ENCODE measurements at places on chromosomes 2 and 18.
A peak's percentile ranks its signal among the peaks of the same experiment; 100 is the strongest.

DNA sequence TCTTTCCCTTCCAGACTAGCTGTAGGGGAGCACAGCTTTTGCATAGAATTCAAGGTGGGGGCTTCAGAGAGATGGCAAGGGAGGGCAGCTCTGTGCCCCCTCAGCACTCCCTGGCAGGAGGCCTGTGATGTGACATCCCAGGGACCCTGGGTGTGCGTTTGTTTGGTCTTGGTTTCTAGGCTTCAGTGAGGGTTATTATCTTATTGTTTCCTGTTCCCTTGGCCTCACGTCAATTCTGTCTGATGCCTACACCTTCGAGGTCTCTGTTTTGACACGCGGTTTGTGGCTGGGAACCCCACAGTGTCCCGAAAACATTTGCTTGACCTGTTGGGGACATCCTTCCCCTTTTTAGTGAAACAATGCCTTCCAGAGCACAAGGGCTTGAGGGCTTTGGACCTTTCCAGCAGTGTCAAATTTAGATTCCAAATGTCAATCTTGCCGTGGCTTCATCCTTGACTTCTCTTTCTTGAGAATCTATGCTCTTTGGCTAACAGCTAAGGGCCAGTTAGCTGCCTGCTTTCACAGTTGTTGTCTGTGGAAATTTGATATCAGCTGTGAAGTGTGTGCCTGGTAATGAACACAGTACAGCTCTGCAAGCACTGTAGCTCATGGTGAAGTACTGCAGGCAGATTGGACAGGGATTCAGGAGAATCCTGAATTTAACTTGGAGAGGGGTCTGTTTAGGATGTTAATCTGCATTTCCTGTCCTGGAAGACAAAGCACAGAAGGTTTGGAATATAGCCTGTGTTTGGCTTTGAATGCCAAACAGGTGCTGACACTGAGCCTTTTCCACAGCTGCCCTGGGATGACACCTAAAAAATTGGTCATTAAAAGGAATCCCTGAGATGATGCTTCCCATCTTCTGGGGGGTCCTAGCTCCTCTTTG lies 108.2 kb upstream of the CXCR4 start:
- no peak for DNase-seq

DNA sequence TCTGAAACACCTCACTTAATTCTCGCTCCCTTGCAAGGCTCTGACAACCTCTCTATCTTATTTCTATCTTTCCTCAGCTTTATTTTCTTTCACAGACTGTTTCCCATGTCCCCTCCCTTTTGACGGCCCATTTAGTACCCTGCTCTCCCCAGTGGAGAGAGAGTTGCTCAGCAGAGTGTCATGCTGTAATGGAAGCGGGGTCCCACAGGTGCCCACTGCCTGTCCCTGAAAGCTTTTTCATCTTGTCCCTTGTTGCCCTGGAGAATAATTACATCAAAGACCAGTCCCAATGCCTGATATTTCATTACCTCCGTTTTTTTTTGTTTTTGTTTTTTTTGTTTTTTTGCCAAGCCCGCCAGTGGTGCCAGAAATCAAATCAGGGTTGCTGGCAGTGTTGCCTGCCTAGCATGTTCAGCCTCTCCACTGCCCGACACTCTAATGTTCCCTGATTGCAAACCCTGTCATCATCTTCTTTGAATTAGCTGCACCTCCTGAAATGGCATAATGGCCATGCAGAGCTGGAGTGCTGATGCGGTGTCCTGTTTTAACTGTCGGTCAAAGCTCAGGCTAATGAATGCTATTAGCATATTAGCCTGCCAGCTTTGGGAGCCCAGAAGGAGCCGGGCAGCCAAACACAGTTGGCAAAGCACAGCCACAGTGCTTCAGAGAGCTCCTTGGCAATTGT lies 71.2 kb upstream of the CAVIN2 start:
- no peak for DNase-seq

DNA sequence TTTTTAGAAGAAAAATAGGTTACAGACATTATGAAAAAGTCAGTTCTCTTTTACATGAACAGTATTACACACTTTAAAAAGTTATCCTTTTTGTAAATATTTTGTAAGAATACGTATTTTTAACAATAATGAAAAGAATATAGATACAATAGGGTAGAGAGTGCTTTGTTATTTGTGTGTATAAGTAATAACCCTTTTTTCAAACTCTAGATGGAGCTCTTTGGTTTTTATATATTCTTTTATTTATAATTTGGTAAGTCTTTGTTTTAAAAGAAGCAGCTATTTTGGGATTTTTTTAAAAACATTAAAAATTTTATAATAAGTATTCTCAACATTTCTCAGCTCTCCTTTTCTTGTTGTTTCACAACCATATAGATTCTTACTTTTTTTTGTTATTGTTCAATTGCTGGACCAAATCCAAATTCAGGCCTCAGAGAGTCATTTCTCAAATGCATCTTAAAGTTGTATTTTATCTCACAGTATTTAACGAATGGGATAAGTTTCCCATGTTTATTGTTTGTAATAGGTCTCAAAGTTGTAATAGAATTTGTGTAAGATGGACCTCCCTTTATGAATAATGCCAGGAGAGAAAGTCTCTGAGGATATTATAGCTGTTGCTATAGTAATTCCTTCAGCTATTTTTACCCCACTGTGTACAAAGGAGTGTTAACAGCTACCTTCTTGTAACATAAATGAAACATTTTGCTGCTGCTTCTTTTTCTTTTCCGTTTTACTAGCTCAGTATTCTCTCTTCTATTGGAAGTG lies 46.4 kb downstream of the ACYP2 start:
- DNase-seq = no peak

DNA sequence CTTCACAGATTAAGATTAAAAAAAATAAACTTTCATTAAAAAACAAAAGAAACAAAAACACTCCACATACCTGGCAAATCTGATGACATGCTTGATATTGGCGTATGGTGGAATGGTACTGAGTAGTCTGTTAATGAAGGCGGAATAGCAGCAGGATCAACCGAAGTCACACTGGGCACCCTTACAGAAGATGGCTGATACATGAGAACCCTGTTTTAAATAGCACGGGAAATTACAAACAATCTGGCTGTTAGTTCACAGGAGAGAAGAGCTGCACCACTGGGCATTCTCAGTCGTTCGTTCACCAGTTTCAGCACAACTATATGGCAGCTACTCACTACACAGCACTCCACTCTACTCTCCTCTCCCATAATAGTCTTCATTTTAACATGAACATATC lies 64.0 kb upstream of the ST8SIA5 start:
- DNase-seq = no peak

DNA sequence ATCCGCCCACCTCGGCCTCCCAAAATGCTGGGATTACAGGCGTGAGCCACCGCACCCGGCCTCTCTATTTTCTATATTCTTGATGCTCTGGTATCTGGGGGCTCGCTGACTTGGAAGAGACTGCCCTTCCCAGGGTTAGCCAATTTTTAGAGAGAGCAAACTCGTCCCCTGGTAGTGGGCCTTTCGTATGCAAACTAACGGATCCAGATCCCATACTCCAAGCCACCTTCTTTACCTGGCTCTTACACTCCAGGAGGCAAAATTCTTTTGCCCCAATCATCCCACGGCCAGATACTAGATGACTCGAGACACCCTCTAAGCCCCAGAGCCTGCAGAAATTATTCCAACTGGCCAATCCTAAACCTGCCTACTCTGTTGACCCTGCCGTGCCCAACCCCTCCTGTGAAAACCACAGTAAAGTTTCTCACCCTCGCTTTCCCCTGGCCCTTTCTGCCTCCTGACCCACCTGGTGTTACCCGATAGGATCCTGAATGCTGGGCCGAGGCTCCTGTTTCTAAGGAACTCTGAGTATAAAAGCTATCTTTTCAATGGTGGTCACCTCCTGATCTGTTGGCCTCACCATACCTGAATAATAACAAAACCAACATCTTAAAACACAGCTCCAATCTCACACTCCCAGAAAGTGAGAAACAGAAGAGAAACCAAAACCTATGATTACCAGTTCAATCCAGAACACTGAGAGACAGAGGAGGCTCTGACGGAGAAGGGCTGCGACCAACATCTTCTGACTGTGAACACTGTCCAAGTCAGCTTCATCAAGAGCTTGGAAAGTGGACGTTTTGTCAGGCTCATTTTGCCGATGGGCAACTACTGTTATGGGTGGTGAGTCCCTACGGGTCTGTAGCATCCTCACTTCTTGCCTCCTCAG lies 57.6 kb upstream of the ZNF532 start:
- no peak for DNase-seq

DNA sequence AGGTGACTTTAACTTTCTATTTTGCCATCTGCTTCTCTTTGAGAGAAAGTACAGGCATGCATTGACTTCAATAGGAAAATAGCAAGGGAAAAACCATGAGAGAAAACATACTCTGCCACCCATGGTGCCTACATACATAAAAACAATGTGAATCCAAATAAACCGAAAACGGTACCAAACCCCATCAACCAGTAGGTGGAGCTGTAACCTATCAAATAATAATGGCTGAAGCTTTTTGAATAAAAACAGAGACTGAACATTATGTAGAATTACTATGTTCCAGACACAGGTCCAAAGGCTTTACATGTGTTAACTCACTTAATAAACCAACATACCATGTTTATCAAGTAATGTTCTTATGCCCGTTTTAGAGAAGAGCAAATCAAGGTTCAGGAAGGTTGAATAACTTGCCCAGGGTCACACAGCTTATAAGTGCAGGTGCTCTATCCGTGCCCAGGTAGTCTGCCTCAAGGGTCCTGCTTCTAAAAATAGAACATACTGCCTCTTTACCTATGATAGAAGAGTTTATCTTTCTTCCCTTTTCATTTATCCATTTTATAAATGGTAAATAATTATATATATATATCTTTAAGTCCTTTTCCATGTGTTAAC lies 293.9 kb upstream of the SYT4 start:
- peak; percentile 15 for DNase-seq

GRCh38 chr2:70596739-70597138 lies 43.1 kb upstream of the TGFA start:
- DNase-seq = peak; percentile 43

GRCh38 chr18:14092625-14093306 lies 39.5 kb downstream of the ZNF519 start:
- peak; percentile 7 for DNase-seq

DNA sequence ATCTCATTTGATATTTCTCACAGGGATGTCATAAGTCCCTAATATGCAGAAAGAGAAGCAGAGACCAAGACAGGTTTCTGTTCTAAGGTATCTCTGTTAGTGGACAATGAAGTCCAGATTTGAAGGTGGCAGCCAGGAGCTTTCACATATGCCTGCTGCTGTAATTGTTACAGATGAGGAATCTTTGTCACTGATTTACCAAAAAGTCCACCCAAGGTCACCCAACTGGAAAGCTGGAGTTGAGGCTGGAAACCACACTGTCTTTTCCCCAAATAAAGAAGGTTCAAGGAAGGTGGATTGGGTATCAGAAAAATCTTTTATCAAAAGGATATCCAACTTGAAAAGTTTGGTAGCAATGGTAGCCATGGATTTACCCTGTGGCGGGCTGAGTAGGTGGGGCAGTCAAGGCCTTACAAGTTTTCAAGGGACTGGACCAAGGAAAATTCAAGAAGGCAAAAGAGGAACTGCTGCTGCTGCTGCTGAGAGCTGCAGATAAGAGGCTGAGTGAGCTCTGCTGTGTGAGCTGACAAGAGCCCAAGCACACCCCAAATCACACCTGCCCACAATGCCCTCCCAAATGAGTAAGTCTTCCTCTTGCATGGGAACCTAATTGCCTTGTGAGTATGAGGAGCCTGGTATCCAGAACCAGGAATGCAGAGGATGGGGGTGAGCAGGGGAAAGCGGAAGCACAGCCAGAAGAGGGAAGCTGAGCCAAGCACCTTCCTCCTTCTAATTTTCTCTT lies 241.2 kb downstream of the ANAPC1 start:
- DNase-seq = no peak

- no peak for DNase-seq
Observed at GRCh38 chr2:233387667-233388528, 33.6 kb downstream of the DGKD start.

DNA sequence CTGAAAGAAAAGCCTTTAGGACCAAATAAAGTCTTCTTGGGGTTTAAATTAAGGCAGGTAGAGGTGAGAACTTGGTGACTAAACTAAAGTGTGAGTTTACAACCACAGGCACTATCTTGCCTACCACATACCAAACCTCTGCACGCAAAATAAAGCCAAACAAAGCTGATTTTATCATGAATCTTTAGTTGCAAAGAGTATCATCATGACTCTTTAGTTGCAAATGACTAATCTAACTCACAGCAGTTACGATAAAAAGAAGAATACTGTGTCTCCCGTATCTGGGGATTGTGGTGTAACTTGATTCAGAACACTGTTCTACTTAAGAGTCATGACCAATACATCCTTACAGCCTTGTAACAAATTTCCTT lies 11.2 kb downstream of the CFAP210 start:
- DNase-seq = no peak

DNA sequence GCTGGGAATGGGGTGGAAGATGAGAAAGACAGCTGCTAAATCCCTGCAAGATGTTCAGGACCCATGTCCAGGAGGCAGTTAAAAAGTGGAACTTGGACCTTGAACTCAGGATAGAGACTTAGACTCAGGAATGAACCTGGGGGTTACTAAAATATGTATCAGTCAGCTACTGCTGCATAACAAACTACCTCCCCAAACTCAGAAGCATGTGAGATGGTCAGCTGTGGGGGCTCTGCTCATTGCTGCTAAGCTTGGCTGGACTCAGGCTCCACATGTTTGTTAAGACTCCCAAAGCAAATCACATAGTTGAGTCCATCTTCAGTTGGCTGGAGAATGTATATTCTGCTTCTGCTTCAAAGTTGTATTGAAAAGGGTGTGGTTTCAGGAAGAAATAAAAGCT lies 61.4 kb upstream of the COPS8 start:
- DNase-seq = no peak

DNA sequence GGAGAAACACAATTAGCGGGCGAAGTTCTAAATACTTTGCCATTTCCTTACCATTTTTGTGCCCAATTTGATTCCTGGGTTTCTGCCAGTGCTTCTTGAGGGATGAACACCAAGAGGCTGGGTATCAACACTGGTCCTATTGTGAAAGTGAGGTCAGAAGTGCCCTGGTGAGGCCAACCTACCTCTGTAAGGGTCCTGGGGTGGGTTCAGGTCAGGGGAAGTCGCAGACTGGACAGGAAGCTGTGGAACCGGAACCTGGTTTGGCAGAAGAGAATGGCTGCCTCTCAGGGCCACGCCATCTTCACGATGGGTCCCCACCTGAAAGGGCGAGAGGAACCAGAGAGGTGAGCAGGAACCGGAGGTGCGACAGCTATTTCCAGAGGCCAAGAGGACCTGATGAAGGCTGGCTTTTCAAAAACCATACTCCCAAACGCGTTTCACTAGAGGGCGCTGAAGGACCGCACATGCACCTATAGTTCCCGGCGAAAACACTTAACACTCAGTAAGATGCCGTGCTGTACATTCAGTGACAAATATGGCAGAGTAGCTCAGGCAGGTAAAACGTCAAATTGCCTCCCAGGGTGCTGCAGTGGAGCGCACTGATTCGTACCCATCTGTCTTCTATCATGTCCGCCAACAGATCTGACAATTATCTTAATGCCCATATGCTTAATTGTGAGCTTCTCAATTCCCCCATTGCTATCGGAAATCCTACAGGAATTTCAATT lies 275.3 kb upstream of the CCDC68 start:
- peak; percentile 81 for DNase-seq

- DNase-seq = peak; percentile 45
Observed at GRCh38 chr2:24771764-24772586, 21.2 kb downstream of the PTRHD1 start.

Measured in LoVo (cell line).